ENCODE measurements at places on chromosomes 4 and X.

DNA sequence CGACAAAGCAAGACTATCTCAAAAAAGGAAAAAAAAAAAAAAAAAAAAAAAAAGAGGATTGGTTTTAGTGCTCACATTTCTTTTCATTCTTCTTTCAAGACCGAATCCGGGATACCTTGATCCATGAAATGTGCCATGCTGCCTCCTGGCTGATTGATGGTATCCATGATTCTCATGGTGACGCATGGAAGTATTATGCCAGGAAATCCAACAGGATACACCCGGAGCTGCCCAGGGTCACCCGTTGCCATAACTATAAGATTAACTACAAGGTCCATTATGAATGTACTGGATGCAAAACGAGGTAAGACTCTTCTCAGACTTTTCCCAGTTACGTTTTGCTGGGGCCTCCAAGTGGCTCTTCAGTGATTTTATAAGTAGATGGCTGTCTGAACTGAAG is 6.1 kb downstream of the CXCR3 start:
- no peak for DNase-seq

DNA sequence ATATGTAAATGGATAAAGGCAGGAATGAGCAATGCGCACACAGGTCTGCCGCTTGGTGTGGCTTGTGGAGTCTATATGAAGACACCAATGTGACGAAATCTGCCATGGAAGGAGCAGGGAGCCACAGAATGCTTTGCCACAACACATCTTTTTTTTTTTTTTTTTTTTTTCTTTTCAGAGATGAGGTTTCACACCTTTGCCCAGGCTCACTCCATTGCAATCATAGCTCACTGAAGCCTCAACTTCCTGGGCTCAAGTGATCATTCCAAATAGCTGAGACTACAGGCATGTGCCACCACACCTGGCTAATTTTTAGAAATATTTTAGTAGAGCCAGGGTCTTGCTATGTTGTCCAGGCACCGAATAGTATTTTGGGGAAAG is 17.4 kb upstream of the SLC34A2 start:
- DNase-seq, result no peak

DNA sequence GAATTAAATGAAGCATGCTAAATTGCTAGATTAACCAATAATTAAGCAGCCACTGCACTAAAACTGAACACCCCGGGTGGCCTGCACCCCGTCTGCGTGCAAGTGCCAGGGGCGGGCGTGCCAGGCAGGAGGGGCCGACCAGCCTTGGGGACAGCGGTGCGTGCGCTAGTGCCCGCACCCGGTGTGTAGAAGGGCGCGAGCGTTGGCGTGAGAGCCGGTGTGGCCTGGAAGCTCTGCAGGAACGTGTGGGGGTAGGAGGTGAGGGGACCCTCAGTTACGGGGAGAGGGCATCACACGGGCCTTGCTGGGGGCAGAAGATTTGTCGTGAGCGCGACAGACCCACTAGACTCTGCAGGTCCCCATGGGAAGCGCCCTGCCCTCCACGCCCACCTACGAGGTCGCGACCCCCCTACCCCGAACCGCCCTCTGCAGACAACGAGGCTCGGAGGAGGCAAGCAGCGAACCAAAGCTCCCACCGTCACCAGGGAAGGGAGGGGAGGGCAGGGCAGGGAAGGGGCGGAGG is 105.8 kb downstream of the FAM53A start:
- DNase-seq, result no peak

DNA sequence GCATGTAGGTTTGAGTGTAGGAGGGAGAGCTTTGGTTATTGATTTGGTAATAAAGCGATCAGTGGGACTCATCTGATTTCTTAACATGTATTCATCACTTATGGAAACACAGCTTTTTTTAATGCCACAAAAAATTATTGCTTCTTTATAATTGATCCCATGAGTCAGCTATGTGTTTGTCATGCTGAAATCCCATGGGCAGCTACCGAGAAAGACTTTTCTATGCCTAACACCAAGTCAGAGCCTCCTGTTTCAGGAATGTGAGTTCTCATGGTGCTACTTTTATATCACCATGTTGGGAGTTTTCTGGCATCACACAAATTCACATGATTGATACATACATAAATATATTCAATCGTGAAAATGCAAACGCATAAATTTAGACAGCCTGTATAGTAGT is 165.7 kb downstream of the RAPGEF2 start:
- no peak for DNase-seq

DNA sequence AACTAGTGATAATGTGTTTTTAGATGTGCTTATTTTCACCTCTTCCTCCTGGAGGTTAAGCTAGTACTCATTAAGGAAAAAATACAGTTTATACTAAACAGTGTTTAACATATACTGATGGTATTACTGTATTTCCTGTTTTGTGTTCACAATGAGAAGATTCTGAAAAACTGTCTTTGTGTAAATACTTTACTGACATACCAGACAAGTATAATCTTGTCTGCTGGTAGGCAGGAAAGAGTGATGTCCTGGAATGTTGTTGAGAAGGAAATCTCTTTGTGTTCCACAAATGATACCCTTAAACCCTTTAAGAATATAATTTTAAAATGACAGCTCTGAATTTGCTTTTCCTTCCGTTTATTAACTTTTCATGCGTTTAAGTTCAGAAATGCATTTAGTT is 205.5 kb upstream of the NUDT6 start:
- DNase-seq, result no peak

GRCh38 chr4:170038769-170039168 is 12.6 kb upstream of the MFAP3L start:
- DNase-seq, result no peak

DNA sequence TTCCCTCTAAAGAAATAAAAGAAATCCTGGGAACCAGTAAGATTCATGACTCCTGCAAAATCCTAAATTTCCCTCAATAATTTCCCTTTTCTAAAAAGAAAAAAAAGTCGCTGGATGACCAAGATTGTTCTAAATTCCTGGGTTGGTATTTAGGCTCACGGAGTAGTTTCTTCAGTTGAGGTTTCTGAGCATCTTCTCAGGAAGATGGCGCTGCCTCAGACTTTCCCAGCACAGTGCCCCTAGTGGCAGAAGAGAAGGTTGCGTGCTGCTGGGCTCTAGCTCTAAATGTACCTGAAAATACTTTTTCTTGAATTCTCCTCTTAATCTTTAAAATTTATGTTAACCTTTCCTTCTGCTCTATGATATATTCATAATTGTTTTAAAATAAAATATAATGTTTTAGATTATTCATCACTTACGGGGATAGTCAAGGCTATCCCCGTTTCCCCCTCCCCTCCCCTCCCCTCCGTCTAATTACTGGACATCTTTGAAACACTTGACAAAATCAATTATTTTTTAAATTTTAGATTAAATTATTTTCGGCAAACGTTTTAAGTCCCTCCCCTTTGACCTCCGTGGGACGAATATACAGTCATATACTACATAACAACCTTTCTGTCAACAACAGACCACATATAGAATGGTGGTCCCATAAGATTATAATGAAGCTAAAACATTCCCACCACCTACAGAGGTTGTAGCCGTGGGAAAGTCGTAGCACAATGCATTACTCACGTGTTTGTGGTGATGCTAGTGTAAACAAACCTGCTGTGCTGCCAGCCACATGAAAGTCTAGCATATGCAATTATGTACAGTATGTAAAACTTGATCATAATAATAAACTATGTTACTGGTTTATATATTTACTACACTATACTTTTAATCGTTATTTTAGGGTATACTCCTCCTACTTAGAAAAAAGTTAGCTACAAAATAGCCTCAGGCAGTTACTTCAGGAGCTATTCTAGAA is 41.0 kb upstream of the GATB start:
- DNase-seq, result peak; percentile 46

- no peak for DNase-seq
Measured at GRCh38 chr4:86921608-86922252, 13.1 kb upstream of the AFF1 start.

DNA sequence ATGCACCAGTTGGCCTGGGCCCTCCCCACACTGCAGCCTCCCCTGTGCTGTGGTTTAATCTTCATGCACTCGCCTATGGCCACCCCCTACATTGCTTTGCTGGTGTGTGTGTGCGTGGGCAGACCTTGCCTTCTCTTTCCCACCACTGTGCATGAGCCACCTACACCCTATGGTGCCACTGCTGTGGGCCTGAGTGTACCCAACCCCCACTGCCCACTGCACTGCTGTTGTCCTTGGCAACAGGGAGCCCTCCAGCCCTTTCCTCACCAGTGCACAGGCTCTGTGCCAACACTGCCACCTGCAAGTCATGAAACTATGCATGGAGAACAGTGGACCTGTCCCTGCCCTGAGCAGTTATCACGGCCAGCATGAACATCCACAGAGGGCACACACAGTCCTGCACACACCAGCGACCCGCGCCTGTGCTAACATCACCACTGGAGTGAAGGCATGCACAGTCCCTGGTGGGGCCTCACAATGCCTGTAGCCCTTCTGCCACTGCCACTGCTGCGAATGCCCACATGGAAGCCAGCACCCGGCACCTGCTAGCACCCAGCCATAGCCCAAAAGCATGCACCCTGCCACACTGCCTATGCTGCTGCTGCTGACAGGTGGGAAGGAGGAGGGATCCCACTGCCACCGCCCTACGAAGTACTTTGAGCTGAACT is 237.8 kb upstream of the ARSJ start:
- DNase-seq, result no peak

DNA sequence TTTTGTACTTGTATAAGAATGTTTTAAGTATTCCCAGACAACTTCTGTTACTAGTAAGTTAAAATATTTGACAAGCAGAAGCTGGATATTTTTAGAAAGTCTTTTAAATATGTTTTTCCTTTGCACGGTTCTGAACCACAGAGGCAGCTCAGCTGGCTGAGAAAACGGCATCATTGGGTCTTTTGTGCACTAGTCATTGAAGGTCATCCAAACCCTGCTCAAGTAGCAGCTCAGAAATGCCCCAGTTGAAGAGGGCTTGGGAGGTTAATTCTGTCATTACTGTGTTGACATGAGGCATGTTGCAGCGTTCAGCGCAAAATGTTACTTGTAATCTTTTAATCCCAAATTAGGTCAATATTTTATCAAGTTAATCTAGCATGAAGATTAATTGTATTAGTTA is 383.7 kb upstream of the FAM241A start:
- DNase-seq, result no peak

GRCh38 chr4:39700554-39700953 is 2.6 kb downstream of the UBE2K start:
- DNase-seq, result no peak

- no peak for DNase-seq
Measured at GRCh38 chrX:38970074-38970473, 168.8 kb downstream of the MID1IP1 start.

DNA sequence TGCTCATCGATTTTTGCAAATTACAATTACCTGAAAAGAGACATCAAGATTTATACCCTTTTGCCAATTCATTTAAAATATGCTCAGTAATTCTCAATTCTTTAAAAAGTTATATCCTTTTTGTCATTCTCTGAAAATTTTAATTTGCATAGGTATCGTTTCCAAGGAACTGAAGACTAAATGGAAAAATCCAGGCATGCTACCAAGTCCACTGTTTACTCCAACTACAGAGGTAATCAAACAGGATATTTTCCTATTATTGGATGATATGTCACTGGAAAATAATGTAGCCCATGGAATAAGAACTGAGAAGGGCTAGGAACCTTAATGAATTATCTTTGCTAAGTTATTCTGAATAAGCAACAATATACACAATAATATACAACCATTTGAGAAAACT is 132.7 kb downstream of the THOC2 start:
- DNase-seq, result no peak

DNA sequence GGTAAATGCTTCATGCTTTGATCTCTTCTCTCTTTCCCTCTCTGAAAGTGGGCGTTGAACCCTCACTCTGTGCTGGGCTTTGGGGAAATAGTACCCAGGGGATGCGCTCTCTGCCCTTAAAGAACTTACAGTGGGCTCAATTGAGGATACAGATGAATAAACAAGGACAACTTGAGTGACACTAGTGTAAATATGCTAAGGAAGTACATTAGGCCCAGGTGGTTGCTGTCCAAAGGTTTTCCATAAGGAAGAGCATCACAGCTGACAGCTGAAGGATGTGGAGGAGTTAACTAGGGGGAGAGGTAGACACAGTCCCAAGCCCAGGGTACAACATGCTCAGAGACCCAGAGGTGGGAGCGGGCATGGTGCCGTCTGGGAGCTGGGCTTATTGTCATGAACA is 49.4 kb downstream of the TENM3 start:
- DNase-seq, result no peak

GRCh38 chr4:48910511-48910910 is 3.9 kb upstream of the OCIAD2 start:
- no peak for DNase-seq

DNA sequence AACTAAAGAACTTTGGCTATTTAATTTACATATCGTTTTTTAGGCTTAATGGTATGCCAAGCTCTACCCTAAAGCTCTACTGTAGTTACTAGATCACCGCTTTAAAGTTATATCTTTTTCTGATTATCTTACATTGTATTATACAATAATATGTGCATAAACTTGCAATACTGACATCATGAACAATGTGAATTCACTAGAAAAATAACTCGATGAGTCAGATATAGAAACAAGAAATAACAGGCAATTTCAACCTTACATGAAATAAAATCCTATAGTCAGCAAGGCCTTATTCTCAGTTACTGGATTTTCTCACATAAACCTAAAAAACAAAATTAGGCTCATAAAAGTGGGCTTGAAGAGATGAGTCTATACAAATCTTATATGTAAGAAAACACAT is 32.5 kb downstream of the PDGFC start:
- DNase-seq, result no peak

GRCh38 chr4:8681391-8681790 is 88.8 kb downstream of the CPZ start:
- DNase-seq, result no peak

DNA sequence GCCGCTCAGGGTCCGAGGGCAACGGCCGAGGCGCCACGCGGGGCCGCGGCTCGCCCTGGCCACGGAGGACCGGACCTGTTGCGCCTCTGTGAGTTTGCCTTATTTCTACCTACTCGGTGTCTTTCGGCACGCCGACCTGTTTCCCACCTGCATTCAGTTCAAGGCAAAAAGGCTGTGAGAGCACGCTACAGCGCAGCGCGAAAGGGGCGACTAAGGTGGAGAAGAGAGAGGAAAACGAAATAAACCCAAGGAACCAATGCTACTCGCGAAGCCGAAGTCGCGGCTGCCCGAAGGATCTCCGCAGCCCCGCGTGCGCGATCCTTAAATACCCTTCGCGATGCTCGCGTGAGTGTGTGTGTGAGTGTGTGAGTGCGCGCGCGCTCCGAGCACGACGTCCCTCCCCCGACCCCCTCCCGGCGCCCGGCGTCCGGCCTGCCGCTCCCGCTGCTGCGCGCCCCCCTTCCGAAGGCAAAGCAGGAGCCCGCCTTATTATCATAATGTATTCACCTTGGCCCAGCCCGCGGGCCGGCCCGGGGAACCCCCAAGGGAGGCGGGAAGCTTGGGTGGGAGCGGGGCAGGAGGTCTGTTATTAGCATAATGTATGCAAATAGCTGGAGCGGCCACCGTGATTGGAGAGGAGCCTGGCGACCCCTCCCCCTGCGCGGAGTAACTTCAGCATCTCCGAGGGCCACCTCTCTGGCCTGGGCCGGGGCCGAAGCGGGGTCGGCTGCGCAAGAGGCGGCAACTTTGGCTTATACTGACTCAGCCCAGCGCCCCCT is at the start of gene COL25A1:
Gene COL25A1 (minus strand): TSS at position 298 of the 779 bp plus-strand sequence.
- peak; percentile 38 for DNase-seq

- no peak for DNase-seq
Measured at GRCh38 chr4:176042195-176042594, 23.4 kb upstream of the WDR17 start.

All from naive thymus-derived CD4-positive, alpha-beta T cell (primary cell).